ENCODE measurements at places on chromosomes 1 and 21. TPM values are rescaled to one million over a fixed set of nuclear protein-coding genes. Genes with fewer than 3 reads are reported as not detected.

DNA sequence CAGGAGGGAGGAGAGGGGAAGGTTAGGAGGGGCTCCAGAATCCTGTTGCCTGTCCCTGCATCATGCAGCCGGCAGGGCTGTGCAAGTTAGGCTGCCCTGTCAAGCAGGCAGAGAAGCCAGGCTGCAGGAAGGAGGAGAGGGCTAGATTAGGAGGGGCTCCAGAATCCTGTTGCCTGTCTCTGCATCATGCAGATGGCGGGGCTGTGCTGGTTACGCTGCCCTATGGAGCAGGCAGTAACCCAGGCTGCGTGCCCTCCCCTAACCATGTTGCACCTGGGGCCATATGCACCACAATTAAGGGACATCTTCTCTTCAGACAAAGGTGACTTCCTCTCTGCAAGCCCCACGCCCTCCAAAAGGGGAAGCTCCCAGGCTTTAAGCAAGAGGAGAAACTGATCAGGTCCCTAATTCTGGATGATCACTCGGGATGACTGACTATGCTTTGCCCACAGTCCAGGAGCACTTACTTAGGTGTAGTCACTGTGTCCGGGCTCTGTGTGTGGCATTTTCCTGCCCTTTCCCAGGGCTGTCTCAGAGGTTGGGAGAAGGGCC, 457.4 kb downstream of the SETD4 start:
- peak; percentile 49 for DNase-seq

Gene UBXN10
- total RNA-seq, result 1.9 TPM

Gene DNAJC28
- 7.6 TPM for total RNA-seq

Gene TMEM61
- total RNA-seq, result not detected

GRCh38 chr1:210754878-210755665, 378.9 kb downstream of the KCNH1 start:
- DNase-seq, result no peak

- peak; percentile 94 for DNase-seq
Measured at GRCh38 chr1:8439015-8439702, 121.2 kb downstream of the SLC45A1 start.

- DNase-seq, result no peak
Measured at GRCh38 chr21:35614396-35614921, 445.9 kb downstream of the SETD4 start.

GRCh38 chr1:165928075-165928731, 100.8 kb downstream of the UCK2 start:
- no peak for DNase-seq

DNA sequence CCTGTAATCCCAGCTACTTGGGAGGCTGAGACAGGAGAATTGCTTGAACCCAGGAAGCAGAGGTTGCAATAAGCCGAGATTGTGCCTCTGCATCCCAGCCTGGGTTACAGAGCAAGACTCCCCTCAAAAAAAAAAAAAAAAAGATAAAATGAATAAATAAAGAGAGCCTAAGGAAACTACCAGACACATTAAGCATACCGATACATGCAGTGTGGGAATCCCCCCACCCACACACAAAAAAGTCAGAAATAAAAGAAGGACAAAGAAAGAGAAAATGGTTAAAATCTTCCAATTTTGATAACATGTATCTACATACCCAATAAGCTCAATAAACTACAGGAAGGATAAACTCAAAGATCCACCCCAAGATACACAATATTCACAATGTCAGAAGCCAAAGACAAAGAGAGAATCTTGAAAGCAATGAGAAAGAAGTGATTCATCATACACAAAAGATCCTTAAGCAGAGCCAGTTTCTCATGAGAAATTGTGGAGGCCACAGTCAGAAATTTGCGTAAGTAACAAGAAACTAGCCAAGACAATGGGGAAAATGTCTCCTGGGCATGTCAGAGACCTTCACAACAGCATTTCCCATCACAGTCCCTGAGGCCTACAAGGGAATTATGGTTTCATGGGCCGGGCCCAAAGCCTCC, 1197.0 kb downstream of the AMY1C start:
- DNase-seq, result no peak

Gene CD48
- total RNA-seq, result 2.0 TPM

DNA sequence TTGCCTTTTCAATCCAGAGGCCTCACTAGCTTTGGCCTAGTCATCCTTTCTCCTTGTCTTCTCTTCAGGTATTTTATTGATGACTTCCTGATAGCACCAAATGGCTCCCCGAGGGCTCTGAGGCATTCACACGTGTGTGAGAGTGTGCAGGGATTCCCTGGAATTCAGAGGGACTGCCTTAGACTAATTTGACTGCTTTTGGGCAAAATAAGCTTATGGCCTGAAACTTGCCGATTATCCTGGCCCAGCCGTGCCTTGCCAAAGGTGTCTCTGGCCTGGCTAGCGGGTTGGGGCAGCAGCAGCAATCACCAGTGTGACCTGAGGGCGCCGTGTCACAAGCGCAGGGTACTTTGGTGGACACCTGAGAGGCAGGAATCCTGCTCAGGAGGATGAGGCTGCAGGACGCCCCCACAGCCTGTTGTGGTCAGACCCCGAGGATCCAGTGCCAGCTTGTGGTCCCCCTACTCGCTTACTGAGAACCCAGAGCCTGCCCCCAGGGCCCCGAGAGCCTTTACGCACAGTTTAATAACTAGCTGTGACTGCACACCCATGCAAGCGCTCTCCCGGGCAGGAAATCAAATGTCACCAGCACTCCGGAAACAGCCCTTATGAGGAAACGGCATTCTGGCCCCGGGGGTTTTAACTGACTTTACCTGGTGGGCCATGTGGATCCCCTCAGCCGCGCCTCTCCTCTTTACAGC, 62.8 kb upstream of the PDE9A start:
- no peak for DNase-seq

GRCh38 chr1:52727956-52728656, 1.9 kb downstream of the ZYG11B start:
- DNase-seq, result no peak

Gene PUM1
- total RNA-seq, result 71.1 TPM

DNA sequence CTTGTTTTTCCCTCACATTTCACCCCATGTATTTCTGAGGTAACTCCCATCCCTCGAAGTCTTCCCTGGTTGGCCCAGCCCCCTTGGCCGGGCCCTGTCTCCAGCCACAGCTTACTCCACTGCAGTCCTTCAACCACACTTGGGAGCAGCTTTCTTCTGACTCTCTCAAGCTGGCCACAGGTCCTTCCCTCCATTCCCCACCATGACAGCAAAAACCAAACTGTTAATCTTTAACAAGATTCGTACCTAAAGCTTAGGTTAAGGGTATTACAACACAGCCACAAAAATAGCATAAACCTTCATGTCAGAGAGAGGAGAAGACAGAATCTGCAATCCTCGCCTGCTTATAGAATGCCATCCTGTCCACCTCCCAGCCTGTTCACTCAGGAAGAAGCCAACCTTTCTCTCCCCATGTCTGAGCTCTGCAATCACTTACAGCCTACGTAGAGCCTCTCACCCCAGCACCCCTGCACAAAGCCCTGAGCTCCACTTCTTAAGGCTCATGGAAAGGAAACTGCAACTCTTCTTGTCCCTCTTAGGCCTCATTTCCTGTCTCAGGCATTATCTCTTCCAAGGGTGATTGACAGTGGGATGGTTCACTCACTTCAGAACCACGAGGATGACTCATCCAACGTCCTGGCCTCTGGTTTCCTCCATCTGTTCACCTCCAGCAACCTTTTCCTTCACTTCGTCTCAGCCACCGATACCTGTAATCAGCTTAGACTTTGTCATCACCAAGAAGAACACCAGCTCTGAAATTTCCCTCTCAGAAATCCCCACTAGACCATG, 72.8 kb downstream of the CD2 start:
- DNase-seq, result no peak

- DNase-seq, result no peak
Measured at GRCh38 chr1:48746906-48747305, 29.8 kb downstream of the BEND5 start.

DNA sequence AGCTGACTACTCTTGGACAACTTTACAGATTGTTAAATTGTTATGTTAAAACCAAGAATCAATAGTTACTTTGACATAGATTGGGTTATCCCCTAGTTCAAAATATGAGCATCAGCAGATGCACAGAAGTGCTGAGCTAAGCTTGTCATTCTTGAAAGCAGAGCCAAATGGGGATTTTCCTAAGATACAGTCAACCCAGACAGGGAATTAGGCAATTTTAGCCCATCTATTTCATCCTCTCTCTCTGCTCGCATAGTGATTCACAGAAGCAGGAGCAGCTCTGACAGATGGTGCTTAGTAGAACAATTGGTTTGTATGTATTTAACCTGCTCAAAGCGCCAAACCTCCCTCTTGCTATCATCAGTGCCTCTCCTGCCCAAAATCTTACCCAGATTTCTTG, 27.9 kb upstream of the PRRC2C start:
- no peak for DNase-seq

Gene AMY2A
- total RNA-seq, result not detected

DNA sequence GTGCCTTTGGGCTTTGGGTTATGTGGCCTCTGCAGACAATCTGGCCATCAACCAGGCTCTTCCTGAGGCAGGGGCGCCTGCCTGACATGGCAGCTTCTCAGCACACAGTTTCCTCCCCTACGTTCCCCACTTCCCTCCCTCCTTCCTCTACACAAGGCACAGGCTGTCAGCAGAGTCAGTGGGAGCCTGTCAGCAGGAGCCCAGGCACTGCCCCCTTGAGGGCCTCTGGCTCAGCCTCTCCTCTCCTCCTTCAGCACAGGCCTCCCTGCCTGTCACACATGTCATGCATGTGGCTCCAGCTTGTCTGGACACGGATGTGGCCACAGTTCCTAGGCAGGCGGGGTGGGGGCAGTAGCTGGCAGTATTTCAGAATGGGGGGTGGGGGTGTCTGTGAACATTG, 52.2 kb upstream of the ARTN start:
- no peak for DNase-seq

DNA sequence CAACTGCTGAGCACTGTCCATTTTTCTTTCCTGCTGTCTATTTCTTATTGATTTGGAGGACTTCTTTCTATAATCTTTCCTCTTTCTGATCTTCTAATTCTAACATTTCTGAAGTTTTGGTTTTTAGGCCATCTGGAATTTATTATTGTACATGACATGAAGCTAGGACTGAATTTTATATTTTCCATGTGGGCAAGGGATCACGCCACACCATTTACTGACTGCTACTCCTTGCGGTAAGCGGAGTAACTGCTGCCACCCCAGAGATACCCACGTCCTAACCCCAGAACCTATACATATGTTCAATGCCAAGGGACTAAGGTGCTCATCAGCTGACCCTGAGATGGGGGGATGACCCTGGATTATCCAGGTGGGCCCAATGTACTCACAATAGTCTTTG, 70.6 kb downstream of the NPHP4 start:
- DNase-seq, result no peak

- no peak for DNase-seq
Measured at GRCh38 chr1:244445320-244446181, 6.2 kb downstream of the ADSS2 start.
